ENCODE measurements at places on chromosomes 4 and X.

- no peak for DNase-seq
Measured at GRCh38 chrX:136697156-136697555, 49.2 kb downstream of the CD40LG start.

DNA sequence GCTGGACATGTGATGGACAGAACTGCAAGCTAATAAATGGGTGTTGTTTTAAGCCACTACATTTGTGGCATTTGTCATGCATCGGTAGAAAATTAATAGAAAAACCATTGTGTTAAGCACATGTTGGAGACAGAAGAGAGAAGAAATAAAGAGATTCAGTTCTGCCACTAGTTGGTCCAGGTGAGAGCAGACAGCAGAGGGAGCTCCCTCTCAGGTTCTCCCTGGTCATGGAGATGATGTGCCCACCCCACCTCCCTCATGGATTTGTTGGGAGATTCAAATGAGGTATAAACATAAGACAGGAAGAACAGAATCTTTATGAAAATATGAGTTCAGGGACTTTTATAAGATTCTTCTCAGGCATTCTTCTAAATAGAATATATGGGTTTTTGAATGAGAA, 36.8 kb upstream of the OCIAD2 start:
- no peak for DNase-seq

DNA sequence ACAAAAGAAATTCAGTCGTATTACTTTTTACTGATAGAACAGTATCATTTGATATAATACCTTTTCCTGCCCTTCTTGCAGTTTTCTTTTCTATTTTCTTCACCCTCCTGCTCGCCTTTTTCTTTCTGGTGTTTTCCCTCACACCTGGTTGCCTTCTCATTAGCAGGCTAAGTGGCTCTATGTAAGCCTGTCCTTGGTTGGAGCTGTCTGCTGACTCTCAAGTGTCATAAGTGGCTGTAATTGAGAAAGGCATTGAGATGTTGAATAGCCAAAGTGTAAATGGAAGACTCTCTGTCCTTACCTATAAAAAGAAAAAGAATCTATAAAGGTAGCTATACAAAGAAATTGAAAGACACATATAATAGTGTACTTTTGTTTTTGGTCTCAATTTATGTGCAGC, 180.7 kb downstream of the ADGRL3 start:
- no peak for DNase-seq

DNA sequence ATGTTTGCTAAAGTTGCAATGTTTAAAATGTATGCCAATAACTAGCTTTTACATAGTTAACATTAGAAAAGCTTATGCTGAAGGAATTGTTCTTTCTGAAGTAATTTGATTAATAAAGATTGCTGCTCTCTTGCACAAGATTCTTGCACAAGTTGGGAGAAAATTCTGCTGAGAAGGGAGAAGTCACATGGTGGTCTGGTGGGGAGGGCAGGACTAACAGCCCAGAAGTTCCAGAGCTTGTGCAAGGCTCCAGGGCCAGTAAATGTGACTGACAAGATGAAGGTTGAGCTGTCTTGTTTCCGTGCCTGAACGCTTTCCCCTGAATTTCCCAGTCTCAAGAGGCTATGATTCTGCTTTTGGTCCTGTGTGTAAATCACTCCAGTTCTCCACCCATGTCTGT, 112.9 kb upstream of the VCX start:
- no peak for DNase-seq

- no peak for DNase-seq
Measured at GRCh38 chr4:129371926-129372325, 276.0 kb downstream of the C4orf33 start.

DNA sequence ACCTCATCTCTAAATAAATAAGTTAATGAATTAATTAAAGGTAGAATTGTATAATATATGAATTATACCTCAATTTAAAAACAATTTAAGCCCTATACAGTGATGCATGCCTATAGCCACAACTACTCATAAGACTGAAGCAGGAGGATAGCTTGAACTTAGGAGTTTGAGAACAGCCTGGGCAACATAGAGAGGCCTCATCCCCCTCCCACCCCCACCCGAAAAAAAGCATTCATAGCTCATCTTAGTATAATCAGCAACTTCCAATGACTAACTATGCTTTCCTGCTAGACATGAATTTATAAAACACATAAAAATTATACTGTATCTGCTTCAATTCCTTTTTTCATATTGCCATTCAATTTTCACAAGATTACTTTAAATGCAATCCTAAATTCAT, 1.6 kb downstream of the LRBA start:
- no peak for DNase-seq

DNA sequence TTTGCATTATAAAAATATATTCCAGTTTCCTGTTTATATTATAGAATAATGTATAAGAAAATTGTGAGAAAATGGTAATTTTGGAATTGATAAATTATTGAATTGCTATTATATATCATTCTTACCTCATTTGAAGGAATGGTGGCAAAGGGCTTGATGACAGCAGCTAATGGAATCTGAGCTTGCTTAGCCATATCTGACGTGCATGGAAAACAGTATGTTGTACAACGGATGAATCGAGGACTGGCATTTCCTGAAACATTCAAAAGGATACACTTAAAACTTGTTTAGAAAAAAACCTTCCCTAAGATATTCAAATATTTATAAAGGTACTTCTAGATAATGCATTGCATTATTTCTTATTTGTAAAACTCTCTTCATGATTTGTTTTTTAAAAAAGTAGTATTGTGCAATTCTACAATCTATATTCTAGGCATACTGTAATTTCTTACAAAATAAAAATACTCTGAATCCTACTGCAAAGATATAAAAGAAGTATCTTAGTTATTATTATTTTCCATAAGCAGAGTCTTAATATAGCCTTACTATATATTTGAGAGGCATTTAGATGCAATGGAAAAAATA, 38.3 kb downstream of the SEC24D start:
- DNase-seq = no peak

DNA sequence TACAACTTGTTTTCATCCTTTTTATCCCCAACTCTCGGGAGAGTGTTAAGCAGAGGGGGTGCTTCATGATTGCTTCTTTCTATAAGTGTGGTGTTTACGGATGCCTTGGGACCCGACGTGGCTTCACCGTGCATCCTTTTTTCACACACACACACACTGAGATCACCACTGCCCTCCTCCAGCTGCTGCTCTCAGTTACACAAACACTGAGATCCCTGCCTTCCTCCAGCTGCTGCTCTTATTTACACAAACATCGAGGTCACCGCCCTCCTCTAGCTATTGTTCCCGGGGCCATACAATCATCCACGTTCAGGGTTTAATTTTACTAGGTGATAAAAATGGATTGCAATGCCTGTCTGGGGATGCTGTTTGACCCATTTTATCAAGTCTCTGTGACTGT, 155.4 kb upstream of the FAM9B start:
- no peak for DNase-seq

- DNase-seq = no peak
Measured at GRCh38 chrX:153644356-153645125, 2.5 kb upstream of the DUSP9 start.

- DNase-seq = no peak
Measured at GRCh38 chr4:31998807-31999206, 1278.6 kb downstream of the PCDH7 start.

- DNase-seq = no peak
Measured at GRCh38 chrX:13816643-13817627, at the start of gene GPM6B. TSS of gene GPM6B (minus strand) at chrX:13817093. CDS start at chrX:13816904, 189 bp downstream.

- DNase-seq = no peak
Measured at GRCh38 chrX:123860983-123861382, 1.1 kb downstream of the XIAP start.

DNA sequence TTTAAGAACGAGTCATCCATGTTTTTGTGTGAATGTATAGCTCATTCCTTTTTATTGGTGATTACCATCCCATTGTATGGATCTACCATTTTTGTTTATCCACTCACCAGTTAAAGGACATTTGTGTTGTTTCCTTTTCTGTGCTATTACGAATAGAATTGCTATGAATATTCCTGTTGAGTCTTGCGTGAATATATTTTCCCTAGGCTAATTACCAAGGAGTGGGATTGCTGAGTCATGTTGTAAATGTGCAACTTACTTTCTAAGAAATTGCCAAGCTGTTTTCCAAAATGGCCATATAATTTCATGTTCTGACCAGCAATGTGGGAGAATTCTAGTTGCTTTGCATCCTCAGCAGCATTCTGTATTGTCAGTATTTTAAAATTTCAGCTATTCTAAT, 51.3 kb downstream of the YIPF6 start:
- no peak for DNase-seq

GRCh38 chr4:187552781-187553180, 442.8 kb upstream of the ZFP42 start:
- DNase-seq = no peak

DNA sequence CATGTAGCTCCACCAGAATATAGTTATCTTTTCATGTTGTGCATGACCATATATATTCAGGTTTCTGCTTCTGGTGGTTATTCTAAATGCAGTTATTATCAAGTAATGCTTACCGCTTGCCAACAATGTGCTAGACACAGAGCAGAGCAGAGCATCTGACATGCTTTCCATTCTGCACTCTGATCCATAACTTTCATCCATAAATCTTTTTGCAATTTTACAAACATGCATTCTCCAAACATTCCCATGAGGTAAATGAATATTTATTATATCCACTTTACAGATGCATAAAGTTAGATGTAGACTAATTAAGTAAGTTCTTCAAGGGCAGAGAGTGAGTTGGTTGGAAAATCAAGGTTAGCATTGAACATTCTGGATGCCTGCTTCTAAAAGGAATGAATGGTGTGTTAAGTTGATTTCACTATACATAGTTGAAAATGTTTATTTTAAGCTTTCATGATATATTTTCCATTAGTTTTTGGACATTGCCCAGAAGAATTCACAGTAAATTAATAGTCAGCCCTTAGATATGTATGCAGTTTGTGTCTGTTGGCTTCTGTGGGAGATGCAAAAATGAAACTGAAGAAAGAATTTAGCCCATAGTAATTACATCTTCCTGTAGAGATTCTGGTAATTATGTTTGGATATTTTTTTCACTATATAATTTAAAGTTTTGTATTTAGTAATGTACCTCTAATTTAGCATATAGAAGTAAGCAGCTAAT, 867.8 kb downstream of the CCSER1 start:
- DNase-seq = no peak
